ENCODE measurements at places on chromosomes 3 and 15.

- DNase-seq: no peak
Observed at GRCh38 chr3:65995515-65995914, 43.2 kb downstream of the MAGI1 start.

DNA sequence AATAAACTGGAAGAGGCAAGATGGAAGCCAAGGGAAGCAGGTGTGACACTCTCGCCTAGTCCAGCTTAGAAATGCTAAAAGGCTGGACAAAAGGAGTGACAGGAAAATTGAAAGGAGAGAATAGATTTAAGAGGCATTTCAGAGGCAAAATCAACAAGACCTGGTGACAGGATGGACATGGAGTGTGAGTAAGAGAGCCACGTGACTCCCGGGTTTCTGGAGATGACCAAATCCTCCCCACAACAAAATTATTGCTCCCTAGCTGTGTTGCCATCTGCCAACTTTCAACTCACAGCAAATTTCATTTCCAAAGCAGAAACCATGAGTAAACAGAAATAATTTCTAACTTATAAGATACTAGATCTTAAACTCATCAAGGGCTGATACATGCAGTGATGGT lies 52.6 kb downstream of the MTHFS start:
- DNase-seq: no peak

GRCh38 chr15:90697175-90697574 lies 20.0 kb upstream of the BLM start:
- no peak for DNase-seq

DNA sequence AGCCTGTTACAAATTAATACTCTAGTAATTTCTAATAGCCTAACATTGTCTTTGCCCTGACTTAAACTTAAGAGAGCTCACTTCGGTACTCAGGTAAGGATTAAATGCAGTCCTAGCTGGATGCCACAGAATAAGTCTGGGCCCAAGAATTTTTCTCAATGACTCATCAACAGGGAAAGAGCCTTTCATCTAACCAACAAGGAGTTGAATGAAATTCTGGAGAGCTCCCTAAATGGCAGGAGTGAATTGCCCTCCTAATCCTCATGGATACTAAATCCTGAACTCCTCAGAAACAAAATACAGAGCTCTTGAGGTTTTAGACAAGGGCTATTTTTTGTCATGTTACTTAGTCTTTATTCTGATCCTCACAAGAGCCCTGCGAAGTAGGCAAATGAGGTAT lies 159.5 kb downstream of the PLCH1 start:
- no peak for DNase-seq

- peak; percentile 40 for DNase-seq
Observed at GRCh38 chr15:89805241-89806209, 9.1 kb downstream of the ANPEP start.
